ENCODE measurements at places on chromosomes 16 and 17.

- no peak for DNase-seq
These were observed 64.5 kb downstream of the TANGO6 start for GRCh38 chr16:68907781-68908181.

GRCh38 chr17:80396157-80397033 lies 18.6 kb upstream of the ENDOV start:
- DNase-seq, result no peak

- no peak for DNase-seq
These were observed 590.3 kb upstream of the GOT2 start for GRCh38 chr16:59324462-59324861.

DNA sequence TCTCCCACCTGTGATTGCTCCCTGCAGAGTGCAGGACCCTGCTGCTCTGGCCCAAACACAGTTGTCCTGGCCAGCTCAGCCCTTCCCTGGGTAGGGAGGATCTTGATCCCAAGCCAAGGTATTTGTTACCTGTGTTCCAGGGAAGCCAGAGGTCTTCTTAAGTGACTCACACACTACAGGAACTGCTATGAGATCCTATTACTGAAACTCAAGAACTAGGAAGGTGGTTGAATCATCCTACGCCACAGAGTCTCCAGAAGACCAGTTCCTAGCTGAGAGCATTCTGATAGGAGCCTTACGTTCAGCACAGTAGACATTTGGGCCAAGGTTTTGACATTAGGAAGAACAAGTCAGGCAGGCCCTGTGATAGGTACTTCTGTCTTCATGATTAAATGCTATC lies 12.0 kb downstream of the CHST6 start:
- no peak for DNase-seq

GRCh38 chr17:1865252-1866037 lies 35.6 kb downstream of the RPA1 start:
- no peak for DNase-seq

DNA sequence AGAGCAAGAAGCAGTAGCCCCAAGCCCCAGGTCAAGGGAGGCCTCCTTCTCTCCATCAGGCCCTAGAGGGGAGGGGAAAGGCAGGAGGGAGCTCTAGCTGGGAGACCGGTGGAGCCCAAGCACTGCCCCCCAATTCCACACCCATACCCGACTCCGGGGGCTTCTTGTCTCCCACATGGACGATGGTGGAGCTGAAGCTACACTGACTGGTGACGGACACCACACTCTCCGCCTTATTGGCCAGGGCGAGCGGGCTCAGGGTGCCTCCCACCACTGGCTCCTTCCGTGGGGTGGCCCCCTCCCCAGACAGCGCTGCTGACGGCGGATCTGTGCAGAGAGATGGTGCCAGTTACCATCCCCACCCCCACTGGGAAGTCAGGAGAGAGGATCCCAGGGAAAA lies 6.4 kb downstream of the PER1 start:
- DNase-seq, result no peak

- DNase-seq, result no peak
These were observed at the start of gene DOC2A for GRCh38 chr16:30010844-30011713. TSS of gene DOC2A (minus strand) at chr16:30011027. CDS start at chr16:30010222, 805 bp downstream.

- DNase-seq, result no peak
These were observed 338.0 kb downstream of the WWOX start for GRCh38 chr16:78437352-78437968.

- DNase-seq, result no peak
These were observed 8.7 kb upstream of the ARHGAP23 start for GRCh38 chr17:38419508-38419981.

- no peak for DNase-seq
These were observed 86.4 kb downstream of the CBLN1 start for GRCh38 chr16:49195237-49195548.

GRCh38 chr16:30407804-30408534 lies 563 bp downstream of the ZNF771 start:
- no peak for DNase-seq

GRCh38 chr17:79831265-79832217 lies 7.7 kb downstream of the CBX4 start:
- DNase-seq, result no peak

Data from esophagus squamous epithelium (tissue), 5 donors.